ENCODE measurements at places on chromosomes 1 and 21.

- DNase-seq = no peak
These were observed 26.7 kb upstream of the PCP4 start for GRCh38 chr21:39840373-39841097.

DNA sequence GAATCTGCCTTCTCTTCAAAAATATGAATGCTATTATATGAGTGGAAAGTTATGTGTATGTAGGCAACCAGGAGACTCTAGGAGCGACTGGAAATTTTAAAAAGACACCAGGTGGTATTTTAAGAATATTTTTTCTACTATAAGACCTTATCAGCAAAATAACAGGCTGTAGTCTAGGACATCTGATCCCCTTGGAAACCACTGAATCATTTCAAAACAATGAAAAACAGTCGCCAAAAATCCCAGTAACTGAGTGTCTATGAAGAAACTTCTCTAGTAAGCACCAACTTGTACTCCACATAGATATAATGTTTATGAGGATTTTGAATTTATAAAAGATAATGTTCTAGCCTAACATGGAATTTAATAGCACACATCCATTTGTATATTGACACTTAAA is 358.5 kb downstream of the GPATCH2 start:
- no peak for DNase-seq

DNA sequence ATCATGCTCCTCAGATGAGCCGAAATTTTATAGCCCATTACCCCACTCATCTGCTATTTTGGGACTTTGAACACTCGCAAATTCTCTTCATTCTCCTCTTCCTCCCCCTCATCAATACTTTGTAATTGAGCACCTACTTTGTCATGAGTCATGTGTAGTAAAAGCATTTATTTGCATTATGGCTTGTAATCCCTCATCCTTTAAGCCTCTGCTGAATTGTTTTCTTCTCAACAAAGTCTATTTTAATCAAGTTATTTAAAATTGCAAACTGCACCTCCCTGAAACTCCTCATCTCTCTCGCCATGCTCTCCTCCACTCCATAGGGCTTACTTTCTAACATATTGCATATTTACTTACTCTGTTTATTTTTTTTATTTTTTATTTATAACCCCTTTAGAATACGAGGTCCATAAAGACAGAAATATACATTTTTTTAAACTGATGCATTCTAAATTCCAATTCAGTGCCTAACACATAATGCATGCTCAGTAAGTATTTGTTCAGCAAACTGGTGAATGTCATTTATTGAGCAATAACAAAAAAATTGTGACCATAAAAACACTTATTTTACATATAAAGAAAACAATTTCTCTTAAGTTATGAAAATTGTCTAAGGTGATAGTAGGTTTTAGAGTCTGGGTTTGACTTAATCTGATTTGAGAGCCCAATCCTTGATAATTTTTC is 161.7 kb downstream of the FASLG start:
- no peak for DNase-seq

- no peak for DNase-seq
These were observed 12.7 kb upstream of the PARS2 start for GRCh38 chr1:54777011-54777410.

DNA sequence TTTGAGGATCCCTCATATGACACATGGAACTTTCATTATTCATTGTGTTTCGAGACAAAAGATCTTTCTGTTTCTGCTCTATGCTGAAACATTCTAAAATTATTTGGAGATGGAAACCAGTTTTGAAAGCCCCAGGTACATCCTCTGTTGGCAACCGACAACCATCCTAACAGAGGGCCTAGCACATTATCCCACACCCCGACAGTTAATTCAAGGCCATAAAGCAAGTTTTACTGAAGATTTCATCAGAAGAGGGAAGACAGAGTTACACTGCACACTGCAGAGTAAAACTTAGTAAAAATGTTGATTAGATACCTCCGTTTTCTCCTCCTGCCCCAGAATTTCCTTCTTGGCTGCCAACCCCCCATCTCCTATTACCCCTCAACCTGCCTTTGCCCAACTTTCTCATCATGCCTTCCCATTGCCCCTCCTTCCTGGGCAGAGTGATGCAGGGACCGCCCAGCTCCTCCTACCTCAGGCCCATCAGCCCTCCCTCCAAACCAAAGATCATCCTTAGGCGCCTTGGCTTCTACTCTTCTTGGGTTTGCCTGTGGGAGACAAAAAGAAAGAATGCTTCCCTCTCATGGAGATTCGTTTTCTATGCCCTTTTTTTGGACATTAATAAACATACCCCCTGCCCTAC is 52.9 kb upstream of the CITED4 start:
- DNase-seq = no peak

- DNase-seq = no peak
These were observed 33.0 kb downstream of the MRAP start for GRCh38 chr21:32331444-32332305.

DNA sequence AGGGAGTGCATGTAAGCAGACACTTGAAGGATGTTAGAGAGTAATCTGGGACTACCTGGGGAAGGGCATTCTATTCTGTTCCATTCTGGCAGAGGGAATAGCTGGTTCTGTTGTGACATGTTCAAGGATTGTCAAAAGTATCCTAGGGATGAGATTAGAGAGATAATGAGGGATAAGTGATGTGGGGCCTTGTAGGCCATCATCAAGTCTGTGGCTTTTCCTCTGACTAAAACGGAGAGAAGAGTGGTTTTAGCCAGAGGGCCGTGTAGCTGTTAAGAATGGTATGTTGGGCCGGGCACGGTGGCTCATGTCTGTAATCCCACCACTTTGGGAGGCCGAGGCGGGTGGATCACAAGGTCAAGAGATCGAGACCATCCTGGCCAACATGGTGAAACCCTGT is 23.6 kb downstream of the TGFB2 start:
- DNase-seq = no peak

Data from T-helper 9 cell (primary cell).